Activated naive CD8-positive, alpha-beta T cell treated with anti-CD3 and anti-CD28 coated beads for 36 hours (primary cell): ENCODE measurements at places on chromosomes 11 and 22.

DNA sequence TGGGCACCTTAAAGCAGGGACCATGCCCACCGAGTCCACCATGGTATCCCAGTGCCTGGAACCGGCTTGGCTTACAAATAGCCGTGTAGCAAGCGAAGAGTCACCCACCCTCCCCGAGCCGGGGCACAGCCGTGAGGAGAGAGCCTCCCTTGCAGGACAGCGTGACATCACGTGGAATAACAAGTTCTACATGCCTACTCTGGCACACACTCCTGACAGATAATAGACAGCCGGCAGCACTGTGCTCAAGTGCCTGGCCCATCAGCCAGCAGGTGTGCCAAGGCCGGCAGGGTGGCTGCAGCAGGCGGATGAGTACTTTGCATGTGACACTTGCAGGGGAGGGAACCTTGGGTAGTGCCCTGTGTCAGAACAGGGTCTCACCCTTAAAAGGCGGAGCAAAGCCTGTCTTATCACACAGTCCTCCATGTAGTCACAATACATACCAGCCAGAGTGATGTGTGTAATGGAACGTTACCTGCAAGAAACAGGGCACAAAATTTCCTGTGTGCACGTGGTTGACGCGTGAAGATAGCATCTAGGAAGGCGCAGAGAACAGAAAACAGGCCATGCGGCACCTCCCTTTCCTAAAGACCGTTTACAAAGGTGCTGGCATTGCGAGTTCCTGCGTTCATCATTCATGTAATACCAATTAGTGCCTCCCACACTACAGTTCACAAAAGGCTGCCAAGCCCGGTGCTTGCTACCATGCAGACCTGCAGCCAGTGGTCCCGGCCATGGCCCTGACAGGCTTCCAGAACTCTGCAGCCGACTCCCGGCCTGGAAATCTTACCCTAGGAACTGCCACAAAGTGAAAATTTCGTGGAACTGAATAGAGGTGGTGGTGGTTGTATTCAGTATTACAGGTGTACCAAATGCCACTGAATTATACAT, 16.4 kb downstream of the TOM1 start:
- no peak for DNase-seq

GRCh38 chr11:3004481-3004880, 12.4 kb upstream of the NAP1L4 start:
- DNase-seq = no peak

- no peak for DNase-seq
These were observed 203.7 kb downstream of the GRIK4 start for GRCh38 chr11:120715239-120715638.

DNA sequence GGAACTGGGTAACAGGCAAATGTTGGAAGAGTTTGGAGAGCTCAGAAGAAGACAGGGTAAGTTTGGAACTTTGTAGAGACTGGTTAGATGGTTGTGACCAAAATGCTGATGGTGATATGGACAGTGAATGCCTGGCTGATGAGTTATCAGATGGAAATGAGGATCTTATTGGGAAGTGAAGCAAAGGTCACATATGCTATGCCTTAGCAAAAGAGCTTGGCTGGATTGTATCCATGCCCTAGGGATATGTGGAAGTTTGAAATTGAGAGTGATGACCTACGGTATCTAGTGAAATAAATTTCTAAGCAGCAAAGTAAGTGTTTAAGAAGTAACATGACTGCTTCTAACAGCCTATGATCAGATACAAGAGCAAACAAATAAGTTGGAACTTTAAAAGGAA, 17.8 kb downstream of the BBOX1 start:
- no peak for DNase-seq

DNA sequence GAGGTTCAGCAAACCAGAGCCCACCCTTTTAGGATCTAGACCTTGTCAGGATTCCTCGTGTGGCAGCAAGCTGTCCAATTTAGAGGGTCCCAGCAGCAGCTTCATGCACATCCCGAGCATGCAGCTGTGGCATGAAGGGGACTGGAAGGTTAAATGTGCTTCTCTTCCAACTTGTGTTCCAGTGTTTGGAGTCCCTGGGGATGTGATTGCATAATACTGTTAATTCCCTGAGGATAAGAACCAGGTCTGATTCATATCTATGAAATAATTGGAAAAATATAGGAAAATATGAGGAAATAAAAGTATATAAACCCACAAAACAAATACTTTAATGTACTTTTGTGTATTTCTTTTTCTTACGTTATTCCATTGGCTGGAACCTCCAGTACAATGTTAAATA, 130.5 kb downstream of the MORC2 start:
- no peak for DNase-seq

DNA sequence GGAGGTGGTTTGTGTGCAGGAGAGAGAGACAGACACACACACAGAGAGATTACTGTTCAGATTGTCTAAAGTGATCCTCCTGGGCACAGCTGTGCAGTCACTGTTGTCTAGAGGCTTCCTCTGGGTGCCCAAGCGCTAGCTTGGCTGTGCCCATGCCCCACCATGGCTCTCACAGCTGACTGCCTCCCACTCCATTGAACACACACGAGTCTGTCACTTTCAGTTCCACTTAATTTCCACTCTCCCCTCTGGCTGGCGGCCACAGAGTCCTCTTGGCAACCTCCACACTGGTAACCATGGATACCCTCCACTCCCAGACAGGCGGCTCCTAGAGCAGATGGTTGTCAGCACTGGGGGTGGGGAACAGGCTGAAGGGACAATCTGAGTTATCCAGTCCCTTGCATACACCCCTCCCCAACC, 29.1 kb downstream of the MAP6 start:
- DNase-seq = no peak

DNA sequence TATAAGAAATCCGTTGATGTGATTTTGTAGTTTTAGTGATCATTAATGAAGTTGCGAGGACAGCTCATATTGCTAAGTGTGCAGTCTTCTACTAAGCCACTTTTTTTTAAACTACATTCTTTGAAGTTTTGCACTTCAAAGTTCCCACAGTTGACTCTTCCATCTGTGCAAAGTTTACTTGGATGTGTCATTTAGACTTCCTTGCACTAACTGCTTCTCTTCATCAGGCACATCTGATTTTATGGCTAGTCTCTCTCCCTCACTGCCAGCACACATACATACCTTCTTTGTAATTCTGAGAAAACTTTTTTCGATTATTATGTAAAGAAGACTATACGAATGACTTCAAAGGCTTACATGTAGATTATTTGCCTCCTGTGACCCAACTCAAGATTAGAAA, 250.0 kb downstream of the DYNC2H1 start:
- no peak for DNase-seq

- DNase-seq = no peak
These were observed 336.8 kb downstream of the KCNA4 start for GRCh38 chr11:29679996-29680395.

GRCh38 chr11:133697603-133698180, 147.6 kb downstream of the SPATA19 start:
- no peak for DNase-seq

GRCh38 chr11:69470793-69471728, 10.4 kb upstream of the LINC01488 start:
- no peak for DNase-seq

DNA sequence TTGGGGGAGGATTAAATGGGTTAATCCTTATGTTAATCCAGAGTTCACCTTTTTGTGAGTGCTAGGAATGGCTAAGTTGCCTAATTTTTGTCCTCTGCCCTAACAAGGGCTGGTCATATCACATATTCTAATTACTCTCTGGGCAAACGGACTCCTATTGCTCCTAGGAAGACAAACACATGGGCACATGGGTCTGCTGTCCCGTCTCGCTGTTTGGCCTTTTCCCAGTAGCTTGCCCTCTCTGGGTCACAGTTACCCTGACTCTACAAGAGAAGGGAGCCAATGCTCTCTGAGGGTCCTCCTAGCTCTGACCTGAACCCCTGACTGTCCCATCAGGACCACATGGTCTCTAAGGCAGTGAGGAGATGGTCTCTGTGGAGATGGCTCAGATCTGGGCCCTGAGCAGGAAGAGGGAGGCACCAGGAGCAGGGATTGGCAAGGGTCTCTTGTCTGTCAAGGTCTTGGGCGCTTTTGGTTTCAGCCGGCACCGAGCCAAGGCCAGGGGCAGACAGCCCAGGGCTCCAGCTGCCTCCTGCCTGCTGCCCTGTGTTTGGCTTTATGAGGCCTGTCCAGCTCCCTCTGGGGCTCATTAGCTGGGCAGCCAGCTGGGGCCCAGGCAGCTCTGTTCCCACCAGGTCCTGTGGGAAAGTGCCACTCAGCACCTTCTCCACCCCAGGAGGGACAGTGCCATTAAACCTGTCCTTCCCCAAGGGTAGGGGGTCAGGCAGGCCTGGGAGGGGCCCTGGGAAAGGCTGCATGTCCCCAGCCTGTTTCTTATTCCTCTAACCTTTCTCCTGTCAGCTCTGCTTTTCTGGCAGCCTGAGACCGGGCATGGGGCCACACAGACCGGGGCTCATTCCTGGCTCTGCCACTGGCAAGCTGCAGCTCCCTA, 559.9 kb downstream of the MN1 start:
- no peak for DNase-seq

- DNase-seq = no peak
These were observed 2.4 kb upstream of the MIOX start for GRCh38 chr22:50483977-50484853.

DNA sequence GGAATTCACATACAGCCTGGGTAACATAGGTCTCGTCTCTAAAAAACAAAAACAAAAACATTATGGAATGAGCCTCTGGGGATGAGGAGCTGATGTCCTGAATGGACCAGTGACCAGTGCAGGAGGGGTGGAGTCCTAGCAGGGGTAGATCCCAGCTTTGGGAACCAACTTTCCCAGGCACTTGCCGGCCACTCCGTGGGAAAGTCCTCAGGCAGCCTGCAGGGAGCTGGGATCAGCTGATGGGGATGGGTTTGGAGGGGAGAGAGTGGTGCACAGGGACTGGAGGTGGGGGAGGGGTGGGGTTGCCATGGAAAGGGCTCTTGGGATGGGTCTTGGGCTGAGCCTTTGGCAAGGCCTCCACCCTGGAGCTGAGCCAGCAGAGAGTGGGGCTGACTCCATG, 19.1 kb downstream of the MGAT3 start:
- DNase-seq = no peak

- no peak for DNase-seq
These were observed 47.9 kb downstream of the ARHGAP32 start for GRCh38 chr11:129144256-129144655.

- DNase-seq = no peak
These were observed 1.3 kb upstream of the NDUFC2 start for GRCh38 chr11:78080818-78081495.

- DNase-seq = no peak
These were observed 8.8 kb downstream of the BCL9L start for GRCh38 chr11:118916842-118917388.

DNA sequence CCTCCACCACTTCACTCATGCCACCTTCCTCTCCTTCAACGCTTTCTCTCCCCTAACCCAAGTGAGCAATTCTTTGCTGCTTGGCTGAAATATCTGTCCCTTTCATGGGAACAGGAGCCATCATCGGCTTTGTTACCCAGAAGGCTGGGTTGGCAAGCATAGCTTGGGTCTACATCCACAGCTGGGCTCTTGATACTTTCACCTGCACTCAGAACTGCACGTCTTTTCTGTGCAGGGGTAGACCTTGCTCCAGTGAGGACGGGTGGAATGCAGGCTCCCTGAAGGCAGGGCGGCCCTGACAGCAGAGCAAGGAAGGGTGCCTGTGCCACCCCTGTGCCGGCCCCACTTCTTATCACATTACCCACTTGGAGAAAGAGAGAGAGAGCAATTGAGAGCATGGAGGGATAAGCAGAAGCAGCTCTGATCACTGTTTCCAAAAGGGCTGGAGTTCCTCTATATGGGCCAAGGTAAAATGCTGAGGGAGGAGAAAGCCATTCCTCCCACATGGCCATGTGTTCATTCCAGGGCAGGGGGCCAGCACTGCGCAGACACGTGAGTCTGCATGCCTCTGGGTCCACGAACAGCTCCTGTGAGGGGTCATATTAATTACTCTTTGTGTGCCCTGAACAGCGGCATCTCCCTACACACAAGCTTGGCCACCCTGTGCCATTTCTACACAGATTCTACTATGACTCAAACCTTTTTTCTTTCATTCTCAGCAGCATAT, 181.8 kb downstream of the BUD13 start:
- DNase-seq = no peak

- no peak for DNase-seq
These were observed 36.3 kb upstream of the CARS1 start for GRCh38 chr11:3093281-3094191.

DNA sequence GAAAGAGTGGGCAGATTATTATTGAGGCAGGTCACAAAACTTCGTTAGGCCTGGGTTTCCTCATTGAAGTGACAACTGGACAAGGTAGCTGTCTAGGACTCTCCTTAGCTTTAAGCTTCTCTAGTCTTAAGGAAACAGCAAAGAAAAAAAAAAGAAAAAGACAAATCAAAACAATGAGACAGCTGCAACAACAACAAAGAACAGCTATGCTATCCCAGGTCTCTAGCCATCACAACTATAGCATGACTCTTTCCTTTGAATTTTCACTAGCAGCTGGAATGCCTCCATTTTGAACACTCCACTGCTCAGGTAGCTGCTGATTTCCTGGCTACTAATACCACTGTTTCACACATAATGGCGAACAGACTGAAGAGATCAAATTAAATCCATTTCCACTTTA, 302.4 kb upstream of the SORL1-AS1 start:
- DNase-seq = no peak

- DNase-seq = no peak
These were observed 49.7 kb downstream of the TBC1D22A start for GRCh38 chr22:46812034-46812605.

DNA sequence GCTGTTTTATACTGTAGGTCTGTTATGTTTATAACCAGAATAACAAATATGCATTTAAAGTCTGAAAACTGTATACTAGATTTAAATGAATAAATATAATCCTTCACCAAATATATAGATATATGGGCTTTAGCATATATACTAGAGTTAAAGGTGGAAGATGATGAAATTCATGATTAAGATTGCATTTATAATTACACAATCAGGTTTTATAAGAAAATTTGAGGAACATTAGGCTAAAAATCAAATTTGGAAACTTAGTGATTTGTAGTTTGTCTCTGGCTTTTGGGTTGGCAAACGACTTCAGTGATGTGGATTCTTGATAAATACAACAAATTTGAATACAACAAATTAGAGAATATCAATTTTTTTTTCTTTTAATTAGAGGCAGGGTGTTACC, 10.0 kb downstream of the BCL2L13 start:
- DNase-seq = no peak

- peak; percentile 34 for DNase-seq
These were observed 3.9 kb downstream of the JOSD1 start for GRCh38 chr22:38696606-38697424.

DNA sequence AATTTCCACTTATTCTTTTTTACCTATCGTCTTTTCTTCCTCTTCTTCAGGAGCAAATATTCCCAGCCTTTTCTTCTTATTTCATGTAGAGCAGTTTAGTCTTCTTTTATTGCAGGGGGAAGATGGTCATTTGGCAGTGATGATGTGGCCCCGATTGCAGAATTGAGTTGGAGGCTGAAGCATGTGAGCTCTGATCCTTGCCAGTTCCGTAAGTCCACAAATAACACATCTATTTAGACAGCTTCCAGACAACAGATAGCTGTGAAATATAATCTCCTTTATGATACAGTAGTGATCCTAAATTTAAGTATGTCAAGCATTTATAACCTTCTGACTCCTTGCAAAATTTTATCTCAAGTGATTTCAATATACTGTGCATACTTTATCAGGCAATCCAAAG, 27.5 kb downstream of the REXO2 start:
- DNase-seq = no peak

GRCh38 chr22:22878801-22879674, 8.6 kb upstream of the IGLL5 start:
- DNase-seq = no peak
